Thyroid gland (tissue), 4 donors: ENCODE measurements at places on chromosomes 1 and 21. TPM values are rescaled to one million over a fixed set of nuclear protein-coding genes. Genes with fewer than 3 reads are reported as not detected.

GRCh38 chr1:162056043-162056442, 13.4 kb upstream of the NOS1AP start:
- H3K27ac ChIP-seq: no peak overlapping the region
- H3K27me3 ChIP-seq: no peaks in the 10 kb centered on the region
- no peak overlapping the region for H3K4me3 ChIP-seq
- H3K36me3 ChIP-seq: no peaks in the 10 kb centered on the region
- peak; percentile 62 for DNase-seq

DNA sequence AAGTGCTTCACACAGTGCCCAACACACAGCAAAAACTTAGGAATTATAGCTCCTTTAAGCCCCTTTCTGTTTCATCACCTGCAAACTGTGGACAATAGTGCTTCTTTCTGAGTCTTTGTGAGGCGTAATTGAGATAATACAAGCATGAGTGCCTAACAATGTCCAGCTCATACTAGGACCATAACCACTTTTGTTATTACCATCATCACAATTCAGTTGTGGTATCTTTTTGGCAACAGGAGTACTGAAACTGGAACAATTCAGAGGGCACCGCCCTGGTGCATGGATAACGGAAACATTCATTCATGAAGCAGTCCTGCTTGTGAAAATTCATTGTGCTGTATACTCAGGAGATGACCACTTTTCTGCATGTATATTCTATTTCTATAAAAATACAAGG, 18.2 kb downstream of the DNAJC11 start:
- peaks cover 14% of the 10 kb centered on the region for H3K36me3 ChIP-seq
- H3K27ac ChIP-seq: no peak overlapping the region
- H3K4me3 ChIP-seq: no peak overlapping the region
- DNase-seq: no peak
- no peaks in the 10 kb centered on the region for H3K4me1 ChIP-seq
- no peaks in the 10 kb centered on the region for H3K27me3 ChIP-seq

DNA sequence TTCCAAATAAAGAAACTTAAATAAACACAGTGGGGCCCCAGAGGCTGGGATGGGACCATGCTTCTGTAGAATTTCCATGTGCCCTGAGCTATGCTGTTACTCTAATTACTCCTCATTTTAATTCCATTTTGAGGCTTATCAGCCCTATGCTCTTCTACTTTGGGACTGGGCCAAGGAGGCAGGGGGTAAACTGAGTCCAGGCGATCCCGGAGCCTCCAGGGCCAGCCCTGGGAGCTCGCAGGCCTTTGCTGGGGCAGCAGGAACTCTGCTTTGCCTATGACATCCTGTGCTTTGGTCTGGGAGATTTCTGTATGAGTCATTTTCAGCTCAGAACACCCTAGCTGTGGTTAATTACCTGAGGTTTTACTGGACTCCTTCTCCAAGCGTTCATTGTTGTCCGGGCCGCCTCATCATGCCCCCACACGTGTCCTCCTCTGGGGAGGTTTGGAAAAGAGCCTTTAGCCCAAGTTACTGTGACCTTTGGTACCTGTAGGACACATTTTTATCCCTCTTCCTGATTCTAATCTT, 95.7 kb downstream of the RHOU start:
- no peak for DNase-seq
- H3K27ac ChIP-seq: peak overlapping the region; percentile 51
- no peaks in the 10 kb centered on the region for H3K27me3 ChIP-seq
- no peaks in the 10 kb centered on the region for H3K36me3 ChIP-seq
- peaks cover 23% of the 10 kb centered on the region for H3K4me1 ChIP-seq

DNA sequence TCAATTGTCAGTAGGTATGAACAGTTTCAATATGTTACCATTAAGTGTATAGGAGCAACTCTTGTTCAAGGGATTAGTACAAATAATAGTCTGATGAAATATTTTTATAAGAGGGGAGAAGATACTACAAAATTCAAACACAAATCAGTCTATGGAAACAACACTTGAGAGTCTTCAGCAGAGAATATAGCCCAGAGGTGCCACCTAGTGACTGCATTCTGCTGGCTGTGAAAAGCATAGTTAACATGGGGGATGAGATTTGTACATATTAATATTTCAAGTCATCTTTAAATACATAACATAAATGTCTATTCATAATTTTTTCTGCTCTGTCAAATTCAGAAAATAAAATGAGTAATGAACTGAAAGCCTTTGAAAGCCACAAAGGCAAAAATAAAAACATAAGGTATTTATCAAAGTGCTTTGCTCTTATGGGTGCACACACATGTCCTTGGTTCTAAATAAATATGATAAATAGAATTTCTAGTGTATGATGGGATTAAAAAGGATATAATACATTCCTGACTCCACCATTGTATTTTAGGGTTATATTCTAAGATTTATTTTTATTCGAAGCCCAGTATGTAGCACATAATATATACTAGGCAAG, 440.9 kb upstream of the ZRANB2 start:
- no peaks in the 10 kb centered on the region for H3K27me3 ChIP-seq
- H3K36me3 ChIP-seq: no peaks in the 10 kb centered on the region
- no peaks in the 10 kb centered on the region for H3K4me1 ChIP-seq
- H3K27ac ChIP-seq: no peak overlapping the region

GRCh38 chr1:59819566-59820438, 5.1 kb downstream of the HOOK1 start:
- no peaks in the 10 kb centered on the region for H3K4me1 ChIP-seq
- H3K27ac ChIP-seq: no peak overlapping the region
- DNase-seq: no peak
- H3K36me3 ChIP-seq: no peaks in the 10 kb centered on the region
- no peaks in the 10 kb centered on the region for H3K27me3 ChIP-seq

- no peak for DNase-seq
- H3K36me3 ChIP-seq: no peaks in the 10 kb centered on the region
- H3K4me3 ChIP-seq: no peak overlapping the region
- no peaks in the 10 kb centered on the region for H3K4me1 ChIP-seq
Measured at GRCh38 chr1:203219934-203220333, 9.5 kb downstream of the CHIT1 start.

DNA sequence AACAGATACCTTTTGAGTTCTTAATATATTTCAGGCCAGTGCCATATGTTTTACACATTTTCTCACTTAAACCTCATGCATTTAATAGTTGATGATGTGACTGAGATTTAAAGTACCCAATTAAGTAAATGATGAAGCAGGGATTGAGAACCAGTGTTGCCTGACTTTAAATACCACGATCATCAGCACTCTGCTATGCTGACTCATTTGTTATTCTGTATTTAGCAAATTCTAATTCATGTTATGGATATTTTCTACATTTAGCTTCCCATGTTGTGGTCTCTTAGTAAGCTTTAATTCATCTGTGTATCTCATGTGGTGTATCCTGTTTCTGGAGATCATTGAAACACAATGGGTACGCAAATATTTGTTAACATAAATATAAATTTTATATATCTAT, 363.0 kb downstream of the PTBP2 start:
- no peak overlapping the region for H3K4me3 ChIP-seq
- no peak for DNase-seq
- no peaks in the 10 kb centered on the region for H3K27me3 ChIP-seq
- H3K36me3 ChIP-seq: no peaks in the 10 kb centered on the region

- H3K36me3 ChIP-seq: peaks cover 16% of the 10 kb centered on the region
- peaks cover 21% of the 10 kb centered on the region for H3K4me1 ChIP-seq
- no peak overlapping the region for H3K4me3 ChIP-seq
- DNase-seq: peak; percentile 67
- peak overlapping the region; percentile 85 for H3K27ac ChIP-seq
- no peaks in the 10 kb centered on the region for H3K27me3 ChIP-seq
Measured at GRCh38 chr1:93577536-93578432, 103.9 kb downstream of the BCAR3 start.

GRCh38 chr1:68429233-68429808, 20.4 kb downstream of the RPE65 start:
- no peaks in the 10 kb centered on the region for H3K27me3 ChIP-seq
- DNase-seq: no peak
- no peak overlapping the region for H3K27ac ChIP-seq
- no peaks in the 10 kb centered on the region for H3K4me1 ChIP-seq

GRCh38 chr21:46253610-46254124, 25.1 kb upstream of the LSS start:
- no peak for DNase-seq
- H3K36me3 ChIP-seq: peaks cover 67% of the 10 kb centered on the region
- H3K27me3 ChIP-seq: no peaks in the 10 kb centered on the region
- H3K4me3 ChIP-seq: no peak overlapping the region

DNA sequence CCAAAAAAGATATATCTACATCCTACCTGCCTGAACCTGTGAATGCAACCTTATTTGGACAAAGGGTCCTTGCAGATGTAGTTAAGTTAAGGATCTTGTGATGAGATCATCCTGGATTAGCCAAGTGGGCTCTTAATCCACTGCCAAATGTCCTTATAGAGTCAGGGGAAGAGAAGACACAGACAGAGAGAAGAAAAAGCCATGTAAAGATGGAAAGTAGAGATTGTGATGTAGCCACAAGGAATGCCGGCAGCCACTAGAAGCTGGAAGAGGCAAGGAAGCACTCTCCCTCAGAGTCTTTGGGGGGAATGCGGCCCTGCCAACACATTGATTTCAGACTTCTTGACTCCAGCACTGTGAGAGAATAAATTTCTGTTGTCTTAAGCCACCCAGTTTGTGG, 16.2 kb downstream of the HSD11B1 start:
- no peaks in the 10 kb centered on the region for H3K27me3 ChIP-seq
- H3K27ac ChIP-seq: no peak overlapping the region
- H3K36me3 ChIP-seq: no peaks in the 10 kb centered on the region
- no peak overlapping the region for H3K4me3 ChIP-seq
- H3K4me1 ChIP-seq: no peaks in the 10 kb centered on the region

- no peak for DNase-seq
- no peak overlapping the region for H3K27ac ChIP-seq
- no peak overlapping the region for H3K4me3 ChIP-seq
- H3K36me3 ChIP-seq: no peaks in the 10 kb centered on the region
Measured at GRCh38 chr1:5835179-5835562, 157.1 kb downstream of the NPHP4 start.

DNA sequence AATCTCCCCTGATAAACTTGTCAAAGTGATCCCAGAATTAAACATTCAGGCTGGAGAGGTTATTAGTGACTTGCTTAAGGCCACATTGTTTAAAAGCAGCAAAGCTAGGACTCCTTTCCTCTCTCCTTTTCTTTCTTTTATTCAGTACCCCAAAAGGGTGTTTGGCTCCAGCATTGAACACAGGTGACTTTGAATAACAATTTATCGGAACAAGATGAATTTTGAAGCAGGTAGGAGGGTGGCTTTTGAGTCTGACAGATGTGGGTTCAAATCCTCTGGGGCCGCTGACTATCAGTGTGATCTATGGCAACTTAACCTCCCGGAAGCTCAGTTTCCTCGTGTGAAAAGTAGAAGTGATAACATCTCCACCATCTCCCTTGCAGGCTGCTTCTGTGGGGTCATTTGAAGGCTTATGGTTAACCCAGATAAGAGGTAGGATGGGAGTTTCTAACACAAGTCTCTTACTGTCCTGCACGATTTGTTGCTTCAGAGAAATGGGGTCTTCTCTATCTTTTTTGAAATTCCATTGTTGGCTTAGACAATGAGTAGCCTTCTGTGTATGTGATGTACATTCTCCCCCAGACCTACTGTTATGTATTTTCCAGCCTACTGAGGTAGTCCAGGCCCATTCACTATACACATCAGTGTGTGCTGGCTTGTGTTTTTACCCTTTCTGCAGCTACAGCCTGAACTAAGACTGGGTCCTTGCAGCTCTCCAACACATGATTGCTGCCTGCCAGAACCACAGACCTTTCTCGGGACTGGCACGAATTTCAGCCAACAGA, 29.0 kb downstream of the JUN start:
- no peak overlapping the region for H3K4me3 ChIP-seq
- DNase-seq: no peak
- peaks cover 12% of the 10 kb centered on the region for H3K4me1 ChIP-seq
- peak overlapping the region; percentile 70 for H3K27ac ChIP-seq
- H3K36me3 ChIP-seq: no peaks in the 10 kb centered on the region

DNA sequence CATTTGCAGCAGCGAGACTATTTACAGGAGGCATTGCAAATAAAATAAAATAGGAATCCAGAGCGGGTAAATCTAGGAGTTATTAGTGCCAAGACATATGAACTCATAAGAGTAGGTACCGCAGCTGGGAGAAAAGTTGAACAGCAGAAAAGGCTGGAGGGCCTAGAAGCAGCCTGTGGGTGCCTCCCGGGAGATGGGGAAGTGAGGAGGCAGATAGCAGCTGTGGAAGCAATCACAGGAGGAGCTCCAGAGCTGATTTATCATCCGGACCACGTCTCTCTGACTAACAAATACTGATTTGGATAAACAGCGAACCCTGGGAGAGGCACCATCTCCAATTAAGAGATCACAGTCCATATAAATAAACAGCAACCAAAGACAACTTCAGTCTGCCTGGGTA, 64.6 kb downstream of the BRINP2 start:
- H3K27ac ChIP-seq: no peak overlapping the region
- no peaks in the 10 kb centered on the region for H3K4me1 ChIP-seq
- H3K4me3 ChIP-seq: no peak overlapping the region

DNA sequence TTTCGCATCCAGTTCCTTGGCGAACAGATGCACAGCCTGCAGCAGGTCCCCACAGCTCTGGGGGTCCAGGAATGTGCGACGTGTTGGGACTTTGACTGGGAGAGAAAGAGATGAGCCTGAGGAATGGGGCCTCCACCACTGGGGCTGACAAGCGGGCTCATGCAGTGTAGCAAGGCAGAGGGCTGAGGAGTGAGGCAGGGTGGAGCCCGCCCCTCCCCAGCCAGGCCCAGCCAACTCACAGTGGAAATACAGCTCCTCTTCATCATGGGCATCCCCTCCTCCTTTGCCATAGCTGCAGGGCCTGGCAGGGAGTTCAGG, 30.7 kb downstream of the CDCA8 start:
- H3K4me1 ChIP-seq: no peaks in the 10 kb centered on the region
- no peaks in the 10 kb centered on the region for H3K36me3 ChIP-seq
- no peak overlapping the region for H3K4me3 ChIP-seq
- no peak for DNase-seq
- H3K27ac ChIP-seq: no peak overlapping the region

The FAM167B gene
- 3.6 TPM for total RNA-seq

The GCSAML gene
- total RNA-seq: 0.13 TPM

The TMEM52 gene
- not detected for total RNA-seq

The TBX15 gene
- total RNA-seq: 5.2 TPM

The RGS4 gene
- 2.2 TPM for total RNA-seq

The TXNDC12 gene
- total RNA-seq: 46.7 TPM

The KMO gene
- total RNA-seq: 2.3 TPM
